Urinary bladder (tissue), 4 donors: ENCODE measurements at places on chromosomes 16 and 17.

DNA sequence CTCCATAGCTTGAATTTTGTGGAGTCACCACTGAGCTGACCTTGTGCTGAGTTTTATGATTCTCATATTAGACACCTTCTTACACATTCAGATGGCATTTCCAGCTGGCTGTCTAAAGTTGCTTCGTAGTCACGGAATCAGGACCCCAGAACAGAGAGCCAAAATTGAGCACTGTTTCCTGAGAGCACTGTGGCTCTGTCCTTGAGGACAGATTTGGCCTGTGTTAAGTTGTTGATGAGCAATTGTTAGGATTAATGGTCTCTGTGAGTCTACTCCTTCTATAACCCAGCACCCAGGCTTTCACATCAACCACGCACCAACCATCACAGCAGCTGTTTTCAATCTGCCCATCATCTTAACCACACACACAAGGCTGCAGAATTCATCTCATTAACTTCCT lies 277.5 kb upstream of the HSBP1 start:
- DNase-seq: no peak

DNA sequence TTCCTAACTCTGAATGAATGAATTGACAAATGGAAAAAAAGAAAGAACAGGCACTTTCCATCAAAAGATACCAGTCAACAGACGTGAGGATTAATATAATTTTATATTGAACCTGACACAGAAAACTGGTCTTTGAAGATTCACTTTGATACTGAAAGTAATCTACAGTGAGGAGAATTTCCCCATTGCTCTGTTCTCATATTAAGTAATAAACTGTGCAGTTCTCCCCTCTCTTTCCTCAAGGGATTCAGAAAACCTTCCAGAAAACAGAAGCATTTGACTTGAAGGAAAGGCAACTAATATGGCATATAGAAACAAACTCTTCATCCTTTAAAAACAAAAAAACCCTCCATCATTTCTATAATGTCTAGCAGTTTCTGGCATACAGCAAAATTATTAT lies 2.2 kb downstream of the TEX2 start:
- DNase-seq: no peak

DNA sequence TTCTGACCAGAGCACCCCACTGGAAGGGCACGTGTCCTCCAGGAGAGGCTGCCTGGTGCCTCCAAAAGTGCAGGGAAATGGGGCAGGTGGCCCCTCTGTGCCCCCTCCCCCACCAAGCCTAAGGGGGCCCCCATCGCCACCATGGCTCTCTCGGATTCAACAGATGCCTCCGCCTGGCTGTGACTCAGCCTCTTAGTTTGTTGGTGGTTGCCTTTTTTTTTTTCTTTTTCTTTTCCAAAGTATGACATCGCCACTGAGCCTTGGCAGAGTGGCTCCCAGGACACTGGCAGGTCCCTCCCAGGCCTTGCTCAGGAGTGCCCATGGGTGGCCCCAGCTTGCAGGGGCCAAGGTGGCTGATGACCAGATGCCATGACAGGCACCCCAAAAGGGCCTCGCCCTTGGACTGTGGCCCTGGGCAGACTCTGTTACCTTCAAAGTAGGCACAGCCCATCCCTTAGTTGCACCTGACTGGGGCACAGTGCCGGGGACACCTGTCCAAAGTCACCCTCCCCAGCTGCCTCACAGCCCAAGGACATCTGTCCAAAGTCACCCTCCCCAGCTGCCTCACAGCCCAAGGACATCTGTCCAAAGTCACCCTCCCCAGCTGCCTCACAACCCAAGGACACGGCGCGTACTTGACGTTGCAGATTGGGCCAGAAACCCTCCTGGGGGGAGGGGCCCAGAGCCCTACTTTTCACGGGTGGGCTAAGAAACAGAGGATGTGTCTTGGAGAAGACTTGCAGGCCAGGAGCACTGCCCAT lies 29.6 kb downstream of the NPTX1 start:
- DNase-seq: no peak

- DNase-seq: no peak
Measured at GRCh38 chr17:77571155-77571981, 387.1 kb upstream of the TNRC6C start.

DNA sequence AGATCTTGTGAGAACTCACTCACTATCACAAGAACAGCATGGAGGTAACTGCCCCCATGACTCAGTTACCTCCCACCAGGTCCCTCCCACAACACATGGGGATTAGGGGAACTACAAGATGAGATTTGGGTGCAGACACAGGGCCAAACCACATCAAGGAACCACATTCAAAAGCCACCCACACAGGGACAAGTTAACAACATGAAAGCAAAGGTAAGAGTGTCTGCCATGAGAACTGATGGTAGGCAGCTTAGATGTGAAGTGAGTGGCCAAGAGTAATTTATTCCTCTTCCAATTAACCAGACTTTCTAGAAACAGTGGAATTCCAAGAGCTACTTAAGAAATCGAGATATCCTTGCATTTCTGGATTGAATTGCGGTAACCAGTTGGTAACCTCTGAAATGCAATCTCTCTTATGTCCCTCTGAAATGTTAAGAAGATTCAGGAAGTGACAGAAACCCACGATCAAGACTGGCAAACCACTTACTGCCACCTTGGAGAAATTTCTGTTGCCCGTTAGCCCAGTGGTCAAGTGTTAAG lies 167.4 kb upstream of the CACNG5 start:
- no peak for DNase-seq

DNA sequence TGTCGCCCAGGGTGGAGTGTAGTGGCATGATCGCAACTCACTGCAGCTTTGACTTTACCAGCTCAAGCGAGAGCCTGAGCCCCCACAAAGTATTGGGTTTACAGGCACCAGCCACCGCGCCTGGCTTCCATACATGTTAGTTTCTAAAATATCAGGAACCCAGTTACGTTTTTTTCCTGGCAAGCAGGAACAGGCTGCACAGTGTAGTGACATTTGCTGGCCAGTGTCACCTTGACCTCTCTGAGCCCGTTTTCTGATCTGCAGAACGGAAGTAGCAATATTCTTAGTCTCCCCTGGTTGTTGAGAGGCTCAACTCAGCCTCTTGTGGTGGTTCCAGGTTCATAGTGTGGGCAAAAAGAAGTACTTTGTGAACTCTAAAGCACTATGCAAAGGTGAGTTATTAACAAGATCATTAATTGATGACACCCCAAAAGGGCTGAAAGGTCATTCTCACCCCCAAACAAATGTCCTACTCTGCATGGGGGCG lies 15.6 kb downstream of the IGF2BP1 start:
- DNase-seq: no peak

GRCh38 chr16:50167556-50167955 lies 14.4 kb downstream of the TENT4B start:
- no peak for DNase-seq

DNA sequence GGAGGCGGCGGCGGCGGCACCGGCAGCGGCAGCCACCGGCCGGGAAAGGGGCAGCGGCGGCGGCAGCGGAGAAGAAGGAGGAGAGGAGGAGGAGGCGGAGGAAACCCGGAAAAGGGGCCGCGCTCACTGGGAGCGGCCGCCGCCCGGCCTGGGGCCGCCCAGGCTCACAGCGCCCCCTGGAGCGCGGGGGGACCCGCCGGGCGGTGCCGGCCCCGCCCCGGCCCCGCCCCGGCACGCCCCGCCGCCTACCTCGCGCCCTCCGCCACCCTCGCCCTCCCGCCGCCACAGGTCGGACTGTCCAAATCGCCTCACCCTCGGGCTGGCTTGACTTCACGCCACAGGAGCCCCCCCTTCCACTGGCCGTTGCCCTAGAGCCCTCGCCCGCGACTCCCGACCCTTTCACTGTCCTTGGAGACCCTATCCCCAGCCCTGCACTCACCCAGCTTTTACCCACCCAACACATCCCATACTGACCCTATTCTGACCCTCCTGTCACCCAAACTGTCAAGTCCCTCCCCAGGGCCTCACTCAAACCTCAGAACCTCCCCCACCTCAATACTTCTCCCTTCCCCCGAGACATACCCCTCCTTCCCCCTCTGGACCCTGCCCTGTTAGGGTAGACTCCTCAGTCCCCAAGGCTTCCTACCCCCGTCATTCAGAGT lies at the start of gene CSNK2A2:
Gene CSNK2A2, minus strand, starts transcription at position 85 of the 662 bp plus-strand sequence. CDS start 370 bp downstream, outside the sequence.
- DNase-seq: no peak

DNA sequence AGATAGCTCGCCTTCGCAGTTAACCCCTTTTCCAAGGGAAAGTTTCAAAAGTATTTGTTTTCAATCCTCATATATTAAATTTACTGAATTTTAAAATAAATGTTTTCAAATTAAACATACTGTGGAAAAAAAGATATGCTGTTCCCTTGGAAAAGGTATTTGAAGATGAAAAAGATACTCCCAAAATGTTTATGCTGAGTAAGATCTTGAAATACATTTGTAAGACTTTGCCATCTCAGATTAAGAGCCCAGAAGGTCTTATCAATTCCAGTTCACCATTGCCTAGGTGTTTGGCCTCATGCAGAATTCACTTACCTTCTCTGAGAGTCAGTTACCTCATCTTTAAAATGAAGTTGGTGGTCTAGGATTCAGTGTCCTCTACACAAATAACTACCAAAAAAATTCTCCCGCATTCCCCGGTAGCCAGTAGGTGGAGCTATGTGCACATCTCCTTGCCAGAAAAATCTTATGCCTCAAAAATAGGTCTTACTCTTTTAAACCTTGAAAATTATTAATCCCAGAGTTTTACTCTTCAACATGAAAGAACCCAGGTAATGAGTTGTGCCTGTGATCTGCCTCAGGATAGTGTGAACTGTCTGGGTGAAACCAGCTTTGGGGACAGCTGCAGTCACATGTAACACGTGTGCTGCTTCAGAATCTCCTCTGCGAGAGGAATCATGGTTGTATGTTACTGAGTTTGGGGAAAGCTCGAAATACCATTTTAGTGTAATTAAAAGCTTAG lies 178.3 kb downstream of the MRTFB start:
- peak; percentile 26 for DNase-seq

DNA sequence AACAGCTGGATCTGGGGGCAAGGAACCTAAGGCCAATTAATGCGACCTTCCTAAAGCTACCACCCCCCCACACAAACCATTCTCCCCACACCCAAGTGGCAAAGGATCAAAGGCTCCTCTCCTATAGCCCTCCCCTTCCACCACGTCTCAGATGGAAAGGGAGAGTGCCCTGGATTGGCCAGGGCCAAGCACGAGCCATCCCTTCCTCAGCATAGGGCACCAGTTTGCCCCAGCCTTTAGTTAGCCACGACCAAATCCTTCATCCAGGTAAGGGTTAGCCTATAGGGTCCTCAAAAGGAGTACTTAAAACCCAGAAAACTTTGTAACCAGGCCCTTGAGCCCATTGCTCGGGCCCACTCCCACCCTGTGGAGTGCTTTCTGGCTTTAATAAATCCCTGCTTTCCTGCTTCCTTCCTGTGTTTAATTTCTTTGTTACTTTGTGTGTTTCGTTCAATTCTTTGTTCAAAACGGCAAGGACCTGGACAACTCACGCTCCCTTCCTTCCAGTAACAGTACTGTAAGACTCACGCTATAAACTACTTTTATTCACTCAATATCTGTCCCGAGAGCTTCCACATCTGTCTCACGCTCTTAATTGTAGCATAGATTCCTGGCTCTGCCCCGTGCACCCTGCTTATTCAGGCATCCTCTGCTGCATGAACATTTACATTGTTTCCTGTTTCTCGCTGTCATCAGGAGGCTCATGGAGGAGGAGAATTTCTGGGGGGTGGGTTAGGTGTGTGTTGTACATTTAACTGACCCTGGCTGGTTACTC lies 62.3 kb downstream of the TNFRSF13B start:
- DNase-seq: peak; percentile 6

DNA sequence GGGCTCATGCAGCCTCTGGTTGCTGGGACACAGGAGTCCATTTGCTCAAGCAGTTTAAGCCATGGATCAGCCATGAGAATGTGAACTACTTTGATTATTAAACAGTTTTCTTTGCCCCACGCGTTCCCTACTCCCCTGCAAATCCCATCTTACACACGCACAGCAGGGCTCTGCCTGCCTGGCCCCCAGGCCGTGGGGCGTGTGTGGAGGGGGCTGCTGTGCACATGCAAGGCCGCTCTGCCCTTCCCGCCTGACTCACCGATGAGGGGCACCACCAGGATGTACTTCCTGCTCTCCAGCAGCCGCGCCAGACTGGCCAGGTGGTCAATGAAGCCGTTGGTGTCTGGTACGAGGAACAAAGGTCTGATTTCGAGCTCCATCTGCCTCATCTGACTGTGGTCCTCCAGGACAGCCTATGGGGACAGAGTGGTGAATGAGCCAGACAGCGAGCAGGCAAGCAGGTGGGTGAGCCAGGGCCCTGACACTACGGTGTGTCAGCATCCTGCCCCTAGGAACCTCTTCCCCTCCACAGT lies 13.7 kb downstream of the HIC1 start:
- no peak for DNase-seq

GRCh38 chr16:84499638-84500037 lies 4.8 kb downstream of the MEAK7 start:
- DNase-seq: no peak

DNA sequence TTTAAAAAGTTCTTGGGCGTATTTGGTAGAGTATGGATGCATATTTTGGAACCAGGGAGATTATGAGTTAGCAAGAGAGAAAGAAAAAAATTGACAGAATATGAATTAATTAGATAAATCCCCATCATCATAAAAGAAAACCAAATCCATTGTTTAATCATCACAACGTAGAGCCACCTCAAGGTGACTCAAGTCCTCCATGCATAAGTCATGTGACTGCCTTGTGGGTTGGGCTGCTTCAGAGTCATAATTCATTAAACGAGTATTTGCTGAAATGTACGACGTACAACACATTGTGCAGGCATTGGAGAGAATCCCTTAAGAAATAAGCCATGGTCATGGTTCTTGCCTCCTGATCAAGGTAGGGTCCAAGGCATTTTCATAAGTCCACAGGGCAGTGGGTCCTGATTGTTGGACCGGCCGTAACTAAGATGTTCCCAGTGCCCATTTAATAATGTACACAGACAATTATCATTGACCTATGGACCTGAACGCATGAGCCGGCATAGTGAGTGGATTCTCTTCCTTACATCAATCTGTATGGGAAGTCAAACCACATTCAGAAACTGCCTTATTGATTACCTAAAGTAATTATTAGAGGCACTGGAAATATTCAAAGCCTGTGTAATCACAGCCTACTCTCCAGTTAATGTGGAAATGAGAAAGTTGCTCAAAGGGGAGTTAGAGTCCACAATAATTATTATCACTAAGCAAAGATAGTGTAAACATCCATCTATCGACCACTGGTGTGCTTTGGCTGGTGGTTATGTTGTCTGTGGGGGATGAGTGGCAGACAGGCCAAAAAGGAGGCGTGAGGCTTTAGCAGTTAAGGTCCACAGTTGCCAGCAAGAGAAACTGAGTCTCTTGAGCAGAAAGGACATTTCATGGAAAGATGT lies 165.4 kb downstream of the PITPNC1 start:
- DNase-seq: no peak

GRCh38 chr17:33520426-33521330 lies 227.6 kb upstream of the ASIC2 start:
- no peak for DNase-seq

- no peak for DNase-seq
Measured at GRCh38 chr17:39556423-39556822, 51.3 kb downstream of the NEUROD2 start.

GRCh38 chr17:4538236-4539002 lies 16.8 kb downstream of the MYBBP1A start:
- DNase-seq: no peak

DNA sequence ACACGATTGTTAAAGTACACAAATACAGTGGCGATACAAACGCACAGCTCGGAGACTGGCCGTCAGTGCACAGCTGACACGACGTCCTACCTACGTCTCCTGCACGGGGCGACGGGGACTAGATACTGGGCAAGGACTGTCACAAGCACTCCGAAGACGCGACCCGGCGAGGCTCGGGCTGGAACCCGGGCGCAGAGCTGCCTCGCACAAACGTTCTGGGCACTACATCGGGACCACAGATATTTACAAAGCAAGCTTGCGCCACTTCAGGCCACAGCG lies 13.8 kb downstream of the SLC16A3 start:
- no peak for DNase-seq

- DNase-seq: no peak
Measured at GRCh38 chr16:13325396-13325795, 424.0 kb downstream of the SHISA9 start.
